ENCODE measurements at places on chromosomes 6 and 20.

GRCh38 chr20:5834436-5835005, 84.3 kb downstream of the SHLD1 start:
- DNase-seq: no peak

DNA sequence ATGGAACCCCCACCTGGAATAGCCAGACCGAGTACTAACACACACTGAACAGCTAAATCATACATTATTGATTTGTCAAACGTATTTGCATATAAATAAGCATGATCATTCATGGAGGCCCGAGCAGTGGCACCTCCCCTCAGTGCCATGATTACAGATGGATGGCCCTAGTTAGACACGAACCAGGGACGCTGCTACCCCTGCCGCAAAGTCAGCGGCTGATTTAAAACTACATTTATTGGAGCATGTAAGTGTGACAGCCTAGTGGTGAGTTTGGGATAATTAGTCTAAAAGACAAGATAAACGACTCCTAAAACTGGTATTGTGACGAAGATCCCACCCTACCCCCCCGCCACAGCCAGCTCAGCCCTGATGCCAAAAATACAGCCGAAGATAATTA, 159.1 kb upstream of the MAFB start:
- no peak for DNase-seq

- no peak for DNase-seq
Observed at GRCh38 chr20:17595856-17596255, 26.0 kb downstream of the DSTN start.

GRCh38 chr20:41304002-41304401, 13.5 kb downstream of the ZHX3 start:
- no peak for DNase-seq

DNA sequence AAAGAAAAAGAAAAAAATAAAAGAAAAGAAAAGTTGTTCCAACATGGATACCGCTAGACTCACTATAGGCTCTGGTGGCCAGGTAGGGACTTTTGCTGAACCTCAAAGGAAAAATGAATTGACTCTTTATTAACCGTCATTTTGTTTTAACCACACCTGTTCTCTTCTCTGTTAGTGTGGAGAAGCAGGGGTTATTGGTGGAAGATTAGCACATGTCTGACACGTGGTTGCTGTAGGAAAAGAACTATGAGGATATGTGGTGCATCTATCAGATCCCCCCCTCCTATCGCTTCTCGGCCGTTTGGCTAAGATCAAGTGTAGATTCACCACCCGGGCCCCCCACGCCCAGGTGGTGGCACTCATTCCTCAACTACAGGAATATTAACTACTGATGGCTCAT, 212.4 kb upstream of the ZNF184 start:
- no peak for DNase-seq

DNA sequence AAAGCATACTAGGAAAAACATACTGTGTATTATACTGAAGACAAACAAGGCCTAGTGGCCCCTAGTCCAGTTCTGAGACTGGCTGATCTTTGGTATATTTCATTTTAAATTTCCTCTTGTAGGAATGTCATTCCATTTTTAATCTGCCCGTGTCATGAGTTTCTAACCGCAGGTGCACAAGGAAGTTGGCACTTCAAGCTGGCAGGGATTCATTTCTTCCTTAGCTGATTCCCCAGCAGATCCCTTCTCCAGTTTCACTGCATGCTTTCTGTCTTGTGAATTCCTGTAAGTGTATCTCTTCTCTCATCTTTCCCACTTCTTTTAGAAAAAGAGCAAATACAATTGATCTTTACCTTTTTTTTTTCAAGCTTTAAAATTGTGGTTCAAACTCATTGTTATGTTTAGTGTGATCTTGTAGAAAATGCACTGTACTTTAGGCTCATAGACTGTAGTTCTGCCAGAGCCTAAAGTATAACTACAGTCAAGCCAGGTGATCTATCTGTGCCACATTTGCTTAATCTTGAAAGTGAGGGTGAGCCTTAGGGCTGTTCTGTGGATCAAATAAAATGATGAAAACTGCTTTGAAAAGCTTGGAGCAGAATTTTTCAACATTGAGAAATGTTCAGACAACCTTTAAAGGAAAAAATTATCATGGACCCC, 37.0 kb downstream of the RNF217 start:
- no peak for DNase-seq

DNA sequence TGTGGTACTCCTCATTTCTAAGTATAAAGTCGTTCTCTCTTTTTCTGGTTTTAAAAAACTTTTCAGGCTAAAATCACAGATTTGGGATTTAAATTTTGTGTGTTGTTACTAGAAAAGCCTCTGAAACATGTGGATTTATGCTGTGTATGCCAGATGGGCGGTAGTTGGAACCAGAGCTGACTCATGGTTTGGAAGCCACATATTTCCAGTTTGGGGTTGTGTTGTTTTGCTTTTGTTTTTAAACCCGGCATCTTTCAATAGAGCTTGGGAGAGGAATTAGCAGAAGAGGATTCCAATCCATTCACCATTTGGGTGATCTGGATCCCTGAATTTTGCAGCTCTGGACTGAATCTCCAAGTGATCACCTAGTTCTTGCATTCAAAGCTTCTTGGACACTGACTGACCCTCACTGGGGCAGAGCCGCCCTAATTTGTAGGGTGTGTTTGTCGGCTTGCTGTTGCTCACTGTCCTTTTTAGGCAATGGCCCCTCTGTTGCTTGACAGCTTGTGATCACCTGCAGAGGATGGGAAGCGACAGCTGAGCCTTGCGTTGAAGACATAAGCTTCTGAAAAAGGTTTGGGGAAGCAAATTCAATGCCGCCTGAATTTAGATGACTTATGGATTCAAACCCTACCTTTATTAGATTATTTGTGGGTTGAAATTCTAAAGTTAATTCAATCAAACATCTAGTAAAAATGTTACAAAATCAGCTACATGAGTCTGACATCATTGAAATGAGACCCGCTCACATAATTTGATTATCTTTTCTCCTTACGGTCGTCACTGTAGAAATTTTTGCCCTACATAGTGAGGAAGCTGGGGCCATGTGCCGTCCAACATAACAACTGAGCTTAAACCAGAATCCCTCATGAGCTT, 79.9 kb upstream of the CD83 start:
- no peak for DNase-seq

- DNase-seq: no peak
Observed at GRCh38 chr20:32035426-32035779, 16.6 kb upstream of the HCK start.

DNA sequence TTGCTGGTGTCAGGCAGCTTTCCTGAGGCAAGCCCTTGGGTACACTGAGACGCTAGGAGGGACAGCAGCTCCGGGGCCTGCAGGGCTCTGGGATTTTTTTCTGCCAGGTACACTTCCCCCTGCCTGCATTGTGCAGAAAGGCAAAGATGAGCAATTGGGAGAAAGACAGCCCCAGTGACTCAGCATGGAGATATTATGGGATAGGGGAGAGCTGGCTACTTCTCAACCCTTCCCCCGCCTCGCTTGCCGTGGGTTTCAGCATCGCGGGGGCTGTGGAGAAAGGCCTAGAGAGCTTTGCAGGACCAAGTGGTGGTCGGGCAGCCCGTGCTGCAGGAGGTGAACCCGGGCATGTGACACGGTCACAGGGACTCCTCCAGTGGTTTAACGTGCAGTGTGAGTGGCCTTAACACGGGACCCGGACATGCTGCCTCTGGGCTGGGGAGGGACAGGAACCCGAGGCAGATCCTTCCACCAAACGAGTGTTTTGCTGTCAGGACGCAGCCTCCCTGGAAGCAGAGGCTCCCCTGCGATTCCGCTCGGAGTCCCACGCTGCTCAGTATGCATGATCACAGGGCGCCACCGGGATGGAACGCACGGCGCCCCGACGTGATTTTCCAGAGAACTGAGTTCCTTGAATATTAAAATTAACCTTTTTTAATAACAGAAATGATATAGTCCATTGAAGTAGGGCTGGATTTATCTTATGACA, 139.9 kb downstream of the CDH4 start:
- DNase-seq: no peak

DNA sequence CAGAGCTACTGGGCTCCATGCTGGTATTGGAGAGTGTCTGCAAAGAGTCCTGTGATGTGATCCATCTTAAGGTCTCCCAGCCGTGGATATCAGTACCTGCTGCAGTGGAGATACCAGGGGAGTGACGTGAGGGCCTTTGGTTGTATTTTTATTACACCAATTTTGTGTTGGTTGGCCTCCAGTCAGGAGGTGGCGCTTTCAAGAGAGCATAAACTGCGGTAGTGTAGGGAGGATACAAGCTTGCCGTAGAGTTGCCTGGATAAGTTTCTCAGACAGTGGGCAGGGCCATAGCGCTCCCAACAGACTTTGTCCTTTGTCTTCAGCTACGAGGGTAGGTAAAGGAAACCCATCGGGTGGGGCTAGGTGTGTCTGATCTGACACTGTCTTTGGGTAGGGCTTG, 113.0 kb upstream of the CEP162 start:
- DNase-seq: no peak

DNA sequence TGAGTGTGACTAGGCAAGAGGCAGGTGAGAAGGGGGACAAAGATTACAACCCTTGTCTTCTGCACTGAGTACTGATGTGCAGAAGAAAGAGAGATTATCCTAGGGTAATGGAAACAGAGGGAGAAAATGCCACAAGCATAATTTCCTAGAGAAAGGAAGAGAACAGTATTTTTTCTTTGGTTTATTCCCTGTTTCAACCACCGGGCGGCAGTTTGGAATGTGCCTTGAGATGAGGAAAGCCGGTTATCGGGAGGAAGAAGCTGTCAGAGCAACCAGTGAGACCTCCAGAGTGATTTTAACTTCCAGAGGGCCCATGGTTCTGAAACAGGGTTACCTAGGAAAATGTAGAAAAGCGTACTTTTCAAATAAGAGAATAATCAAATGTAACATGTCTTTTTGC, 121.4 kb downstream of the REV3L start:
- peak; percentile 0 for DNase-seq

- no peak for DNase-seq
Observed at GRCh38 chr6:33897189-33897780, 93.5 kb upstream of the MLN start.

- no peak for DNase-seq
Observed at GRCh38 chr6:48486373-48486772, 375.4 kb upstream of the PTCHD4 start.

All from naive thymus-derived CD8-positive, alpha-beta T cell (primary cell).